ENCODE measurements at places on chromosomes 16 and 17. TPM values are rescaled to one million over a fixed set of nuclear protein-coding genes. Genes with fewer than 3 reads are reported as not detected.

The TBC1D3E gene
- total RNA-seq: not detected

DNA sequence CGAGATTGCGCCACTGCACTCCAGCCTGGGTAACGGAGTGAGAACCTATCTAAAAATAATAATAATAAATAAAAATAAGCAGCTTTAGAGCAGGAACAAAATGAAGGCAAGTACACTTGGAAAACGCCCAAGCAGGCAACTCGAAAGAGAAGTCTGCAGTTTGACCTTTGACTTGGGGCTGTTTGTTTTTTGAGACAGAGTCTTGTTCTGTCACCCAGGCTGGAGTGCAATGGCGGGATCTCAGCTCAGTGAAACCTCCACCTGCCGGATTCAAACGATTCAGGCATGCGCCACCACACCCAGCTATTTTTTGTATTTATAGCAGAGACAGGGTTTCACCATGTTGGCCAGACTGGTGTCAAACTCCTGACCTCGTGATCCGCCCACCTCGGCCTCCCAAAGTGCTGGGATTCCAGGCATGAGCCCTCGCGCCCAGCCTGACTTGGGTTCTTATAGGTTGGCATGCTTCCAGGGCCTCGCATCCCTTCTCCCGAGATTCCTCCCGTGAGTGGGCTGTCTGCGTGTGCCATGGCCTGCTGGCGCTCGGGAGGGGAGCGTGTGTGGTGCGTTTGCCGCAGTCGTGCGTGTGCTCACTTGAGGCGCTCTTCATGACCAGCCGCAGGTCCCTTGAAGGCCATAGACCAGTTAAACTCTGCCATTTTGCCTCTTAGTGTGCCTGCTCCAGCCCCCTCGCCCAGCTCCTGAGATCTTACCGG, 18.4 kb upstream of the UBE2I start:
- DNase-seq: no peak

The MYOCD gene
- not detected for total RNA-seq

DNA sequence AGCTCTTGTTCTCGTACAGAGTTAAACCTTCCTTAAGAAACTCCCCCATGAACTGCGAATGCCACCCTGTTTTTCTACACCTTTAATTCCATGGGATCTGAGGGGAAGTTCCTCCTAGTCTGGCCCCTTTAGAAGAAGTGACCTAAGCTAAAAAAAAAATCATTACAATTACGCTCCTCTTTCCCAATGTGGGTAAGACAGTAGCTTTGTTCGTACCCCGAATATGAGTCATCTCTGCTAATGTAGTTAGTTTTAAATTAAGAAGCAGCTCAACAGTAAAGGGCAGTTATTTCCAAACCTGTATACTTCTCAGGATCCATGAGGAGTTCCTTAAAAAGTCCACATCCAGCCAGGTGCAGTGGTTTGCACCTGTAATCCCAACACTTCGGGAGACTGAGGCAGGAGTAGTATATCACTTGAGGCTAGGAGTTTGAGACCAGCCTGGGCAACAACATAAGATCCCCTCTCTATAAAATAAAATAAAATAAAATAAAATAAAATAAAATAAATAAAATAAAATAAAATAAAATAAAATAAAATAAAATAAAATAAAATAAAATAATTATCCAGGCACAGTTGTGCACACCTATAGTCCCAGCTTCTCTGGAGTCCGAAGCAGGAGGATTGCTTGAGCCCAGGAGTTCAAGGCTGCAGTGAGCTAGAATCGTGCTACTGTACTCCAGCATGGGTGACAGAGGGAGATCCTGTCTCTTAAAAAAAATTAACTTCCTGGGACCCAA, 26.1 kb downstream of the RCVRN start:
- DNase-seq: no peak

GRCh38 chr16:9695152-9695551, 487.1 kb downstream of the GRIN2A start:
- DNase-seq: no peak

- DNase-seq: no peak
These were observed 23.1 kb downstream of the GNGT2 start for GRCh38 chr17:49187301-49187700.

The NKD1 gene
- total RNA-seq: 6.2 TPM

GRCh38 chr16:14511800-14512135, 118.3 kb downstream of the PARN start:
- no peak for DNase-seq

DNA sequence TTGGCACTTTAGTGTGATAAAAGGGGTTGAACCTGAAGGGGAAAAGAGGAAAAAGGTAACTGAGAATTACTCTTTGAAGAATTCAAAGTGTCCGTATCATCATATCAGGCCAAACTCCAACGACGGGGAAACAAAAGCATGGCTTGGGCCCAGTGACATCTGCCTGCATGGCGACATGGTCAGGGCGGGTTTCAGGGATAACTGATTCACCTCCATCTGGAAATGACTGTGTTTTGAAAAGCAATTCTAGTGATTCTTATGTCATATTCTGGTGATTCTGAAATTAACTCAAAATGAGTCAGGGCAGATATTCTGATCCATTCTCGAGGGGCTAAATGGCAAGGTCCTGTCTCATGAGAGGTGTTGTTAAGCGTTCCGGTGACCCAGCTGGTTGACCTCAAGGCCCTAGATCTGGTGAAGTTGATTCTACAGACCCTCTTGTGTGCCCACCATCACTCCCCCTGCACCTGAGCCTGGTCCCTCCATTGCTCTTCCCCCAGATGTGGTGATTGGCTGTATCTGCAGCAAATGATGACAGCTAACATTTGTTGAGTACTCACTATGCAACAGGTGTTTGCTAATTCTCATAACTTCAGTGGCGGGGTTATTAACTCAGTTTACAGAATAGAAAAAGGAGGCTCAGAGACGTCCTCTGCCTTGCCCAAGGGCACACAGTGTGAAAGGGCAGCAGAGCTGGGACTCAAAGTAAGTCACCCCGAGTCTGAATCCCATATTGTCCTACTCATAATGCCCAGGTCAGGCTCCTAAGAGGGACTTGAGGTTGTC, 251.8 kb downstream of the MAF start:
- DNase-seq: no peak

- DNase-seq: no peak
These were observed 2.0 kb upstream of the THUMPD1 start for GRCh38 chr16:20743591-20743990.

The ERN2 gene
- total RNA-seq: not detected

GRCh38 chr17:14398766-14399165, 97.9 kb downstream of the HS3ST3B1 start:
- DNase-seq: no peak

DNA sequence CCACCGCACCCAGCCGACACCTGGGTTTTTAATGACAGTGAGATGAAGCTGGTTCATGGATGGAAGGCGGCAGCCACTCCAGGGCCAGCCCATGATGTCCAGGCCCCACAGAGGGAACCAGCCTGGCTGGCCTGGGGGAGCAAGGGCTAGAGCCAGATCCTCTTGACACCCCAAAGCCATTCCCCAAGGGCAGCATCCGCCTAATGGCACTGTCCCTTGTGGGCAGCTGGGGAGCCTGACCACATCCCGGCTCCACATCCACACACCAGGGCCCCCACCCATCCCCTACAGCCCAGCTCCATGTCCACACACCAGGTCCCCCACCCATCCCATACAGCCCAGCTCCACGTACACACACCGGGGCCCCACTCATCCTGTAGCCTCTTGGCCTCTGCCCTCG, 53.3 kb upstream of the ACSF3 start:
- no peak for DNase-seq

- no peak for DNase-seq
These were observed 16.6 kb downstream of the GPR179 start for GRCh38 chr17:38326996-38327792.

The LGALS3BP gene
- total RNA-seq: 49.0 TPM

GRCh38 chr16:86520317-86521210, 10.2 kb downstream of the FOXF1 start:
- DNase-seq: no peak

GRCh38 chr17:78771758-78772382, 10.2 kb downstream of the CYTH1 start:
- no peak for DNase-seq

DNA sequence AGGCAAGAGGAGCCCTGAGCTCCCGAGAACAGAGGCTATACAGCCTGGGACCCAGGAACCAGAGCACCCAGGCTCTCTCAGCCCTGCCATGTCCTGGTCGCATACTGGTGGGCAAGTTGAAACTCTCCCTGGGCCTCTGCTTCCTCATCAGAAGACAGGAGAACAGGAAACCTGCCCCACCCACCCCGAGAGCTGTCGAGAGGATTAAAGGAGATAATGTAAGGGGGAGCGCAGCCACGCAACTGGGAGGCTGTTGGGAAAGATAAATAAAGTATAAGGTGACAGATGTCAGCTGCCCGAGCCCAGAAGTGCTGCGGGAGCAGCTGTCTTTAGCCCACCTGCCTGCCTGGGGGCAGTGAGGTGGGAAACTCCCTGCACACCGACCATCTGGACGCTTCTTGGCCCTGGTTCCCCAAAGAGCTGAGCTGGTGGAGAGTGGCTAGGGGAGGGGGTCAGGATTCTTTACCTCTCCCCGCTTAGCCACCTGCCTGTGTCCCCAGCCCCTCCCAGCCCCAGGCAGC, 6.8 kb downstream of the KIF19 start:
- DNase-seq: no peak

The HP gene
- total RNA-seq: 5.2 TPM

The CIITA gene
- 33.7 TPM for total RNA-seq

DNA sequence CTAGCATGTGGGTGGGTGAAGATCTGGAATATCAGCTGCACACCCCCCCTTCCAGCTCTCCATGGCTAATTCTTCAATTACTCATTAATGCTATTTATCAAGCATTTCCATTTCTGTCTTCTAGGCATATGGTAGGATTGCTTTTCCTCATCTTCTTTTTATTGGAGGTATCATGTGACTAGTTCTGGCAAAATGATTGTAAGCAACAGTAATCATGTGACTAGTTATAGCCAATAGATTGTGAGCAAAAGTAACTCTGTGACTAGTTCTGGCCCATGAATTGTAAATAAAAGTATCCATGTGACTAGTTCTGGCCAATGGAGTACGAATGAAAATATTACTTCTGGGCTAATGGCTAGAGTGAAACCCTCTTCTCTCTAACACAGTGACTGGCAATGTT, 107.0 kb upstream of the TMEM132E start:
- no peak for DNase-seq

DNA sequence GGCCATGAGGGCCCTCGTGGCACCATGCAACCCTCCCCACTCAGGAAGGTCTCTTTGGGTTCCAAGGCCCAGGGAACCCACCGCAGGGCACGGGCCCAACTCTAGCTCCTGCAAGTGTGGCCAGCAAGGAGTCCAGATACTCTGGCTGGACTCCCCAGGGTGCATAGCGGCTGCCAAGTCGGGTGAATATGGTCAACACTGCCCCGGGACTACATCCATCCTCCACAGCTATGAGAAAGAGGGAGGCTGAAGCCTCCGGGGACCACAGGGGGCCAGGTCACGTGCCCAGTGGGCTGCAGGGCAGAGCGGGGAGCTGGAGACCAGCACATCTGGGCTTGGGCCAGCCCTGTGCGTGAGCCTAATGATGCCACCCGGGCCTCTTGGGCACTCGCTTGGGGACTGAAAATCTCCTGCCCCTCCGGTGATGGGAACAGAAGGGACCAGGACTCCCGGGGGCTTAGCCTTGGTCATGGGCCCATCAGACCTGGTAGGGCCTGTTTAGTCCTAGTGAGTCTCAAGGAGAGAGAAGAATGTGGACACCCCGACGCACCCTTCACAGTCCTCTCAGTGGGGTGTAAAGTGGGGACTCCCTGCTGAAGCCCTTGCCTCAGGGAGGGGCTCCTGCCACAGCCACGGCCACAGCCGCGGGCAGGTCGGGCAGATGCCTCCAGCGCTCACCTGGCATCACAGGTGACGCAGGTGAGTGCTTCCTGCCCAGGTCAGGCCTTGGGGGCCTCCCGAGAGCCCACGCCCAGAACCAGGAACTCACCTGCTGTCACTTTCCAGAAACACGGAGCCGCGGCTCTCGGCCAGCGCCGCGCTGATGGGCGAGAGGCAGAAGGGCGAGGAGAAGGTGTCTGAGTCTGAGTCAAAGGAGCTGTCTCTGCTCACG, 26.0 kb downstream of the TBC1D16 start:
- no peak for DNase-seq

- DNase-seq: no peak
These were observed 152.2 kb downstream of the NTN1 start for GRCh38 chr17:9173386-9173983.

The PRAC1 gene
- not detected for total RNA-seq

GRCh38 chr17:35142467-35142796, 329 bp upstream of the NLE1 start:
- no peak for DNase-seq

The XAF1 gene
- total RNA-seq: 36.3 TPM

The PABPN1L gene
- not detected for total RNA-seq

DNA sequence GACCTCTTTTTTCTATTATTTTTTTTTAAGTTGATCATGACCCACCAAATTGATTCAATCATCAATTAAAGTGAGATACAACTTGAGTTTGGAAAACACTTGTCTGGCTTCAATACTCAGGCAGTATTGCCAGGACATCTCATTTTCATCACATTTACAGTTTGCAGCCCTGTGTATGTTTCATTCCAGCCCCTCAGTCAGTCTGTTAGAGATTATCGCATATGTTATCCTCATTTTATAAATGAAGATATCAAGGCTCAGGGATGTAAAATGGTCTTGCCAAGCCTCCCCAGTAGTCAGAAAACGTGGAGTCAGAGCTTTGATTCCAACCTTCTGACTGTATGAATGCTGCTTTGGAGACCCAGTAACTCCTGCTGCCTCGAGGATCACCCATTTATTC, 87.3 kb upstream of the CACNG3 start:
- no peak for DNase-seq

GRCh38 chr16:58339452-58339981, 44.7 kb upstream of the PRSS54 start:
- no peak for DNase-seq

- no peak for DNase-seq
These were observed 17.8 kb downstream of the STX8 start for GRCh38 chr17:9557857-9558256.

DNA sequence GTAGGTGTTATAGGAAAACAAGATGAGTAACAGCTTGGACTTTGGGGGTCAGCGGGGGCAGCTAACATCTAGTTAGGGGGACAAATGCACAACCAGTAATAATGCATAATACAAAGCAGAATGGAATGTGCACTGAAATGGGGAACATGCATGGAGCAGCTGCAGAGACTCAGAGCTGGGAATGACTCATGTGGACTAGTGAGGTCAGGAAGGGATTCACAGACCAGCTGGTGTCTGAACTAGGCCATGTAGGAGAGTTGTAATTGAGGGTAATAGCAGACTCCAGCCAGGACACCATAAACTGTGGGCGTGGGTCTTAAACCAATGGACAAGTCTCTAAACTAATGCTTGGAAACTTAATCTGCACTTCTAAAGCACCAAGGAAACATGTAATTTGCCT, 176.8 kb upstream of the ASIC2 start:
- DNase-seq: no peak

DNA sequence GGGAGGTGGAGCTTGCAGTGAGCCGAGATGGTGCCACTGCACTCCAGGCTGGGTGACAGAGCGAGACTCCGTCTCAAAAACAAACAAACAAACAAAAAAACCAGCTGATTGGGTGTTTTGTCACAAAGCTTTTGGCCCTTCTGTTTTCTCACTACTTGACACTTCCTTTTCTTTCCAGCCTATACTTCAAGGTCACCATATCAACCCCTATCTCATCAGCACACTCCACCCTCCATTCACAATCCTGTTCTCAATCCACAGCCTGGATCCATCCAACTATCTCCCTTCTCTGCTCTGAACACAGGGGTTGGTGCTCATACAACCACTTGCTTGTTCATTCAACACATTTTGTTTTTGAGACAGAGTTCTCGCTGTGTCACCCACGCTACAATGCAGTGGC, 6.6 kb upstream of the MED11 start:
- no peak for DNase-seq

GRCh38 chr17:16007439-16007838, 7.8 kb downstream of the TTC19 start:
- no peak for DNase-seq

- DNase-seq: no peak
These were observed 45.3 kb downstream of the CCDC182 start for GRCh38 chr17:57699751-57700219.

Data from naive thymus-derived CD4-positive, alpha-beta T cell (primary cell).